NB4 (cell line): ENCODE measurements at places on chromosomes 3 and 15.

DNA sequence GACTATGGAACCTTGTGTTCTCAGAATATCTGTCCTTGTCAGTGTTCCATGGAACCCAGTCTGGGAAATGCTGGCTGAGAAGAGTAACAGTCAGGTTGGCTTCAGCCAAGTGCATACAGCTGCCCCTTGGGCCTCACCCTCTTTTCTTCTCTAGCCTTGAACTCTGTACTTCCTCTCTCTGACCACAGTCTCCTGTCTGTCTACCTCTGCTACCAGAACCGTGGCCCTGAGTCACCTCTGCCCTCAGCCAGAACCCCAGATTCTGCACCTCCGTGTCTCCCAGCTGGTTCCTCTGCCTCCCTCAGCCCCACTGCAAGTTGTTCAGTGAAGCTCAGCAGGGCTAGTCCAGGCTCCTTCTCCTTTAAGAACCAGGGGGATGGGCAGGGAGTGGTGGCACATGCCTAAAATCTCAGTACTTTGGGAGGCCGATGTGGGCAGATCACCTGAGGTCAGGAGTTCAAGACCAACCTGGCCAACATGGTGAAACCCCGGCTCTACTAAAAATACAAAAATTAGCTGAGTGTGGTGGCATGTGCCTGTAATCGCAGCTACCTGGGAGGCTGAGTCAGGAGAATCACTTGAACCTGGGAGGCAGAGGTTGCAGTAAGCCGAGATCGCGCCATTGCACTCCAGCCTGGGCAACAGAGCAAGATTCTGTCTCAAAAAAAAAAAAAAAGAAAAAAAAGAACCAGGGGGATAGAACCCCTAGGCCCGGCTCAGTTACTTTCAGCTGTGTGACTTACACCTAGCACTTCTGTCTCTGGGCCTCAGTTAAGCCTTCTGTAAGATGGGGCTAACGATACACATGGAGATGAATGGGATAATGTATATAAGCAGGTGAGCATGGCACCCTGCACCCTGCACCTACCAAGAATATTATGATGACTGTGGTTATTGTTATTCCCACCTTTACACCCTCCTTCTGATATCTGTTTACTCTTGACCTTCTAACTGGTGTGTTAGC is 24.3 kb upstream of the TATDN2 start:
- DNase-seq: peak; percentile 62

DNA sequence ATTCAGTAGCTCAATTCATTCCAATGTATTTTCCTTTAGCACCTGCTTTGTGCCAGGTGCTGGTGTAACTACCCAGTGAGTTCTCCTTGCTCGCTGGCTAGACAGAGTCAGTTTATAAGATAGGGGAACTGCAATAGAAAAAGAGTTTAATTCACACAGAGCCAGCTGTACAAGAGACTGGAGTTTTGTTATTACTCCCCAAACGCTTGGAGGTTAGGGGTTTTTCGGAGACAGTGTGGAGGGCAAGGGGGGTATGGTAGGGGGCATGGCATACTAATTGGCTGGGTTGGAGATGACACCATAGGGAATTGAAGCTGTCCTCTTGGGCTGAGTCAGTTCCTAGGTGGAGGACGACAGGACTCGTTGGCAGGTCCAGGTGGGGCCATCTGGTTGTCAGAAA is 5.4 kb upstream of the CFAP91 start:
- no peak for DNase-seq

- peak; percentile 59 for DNase-seq
Observed at GRCh38 chr15:54681584-54681983, 515.2 kb downstream of the RSL24D1 start.

DNA sequence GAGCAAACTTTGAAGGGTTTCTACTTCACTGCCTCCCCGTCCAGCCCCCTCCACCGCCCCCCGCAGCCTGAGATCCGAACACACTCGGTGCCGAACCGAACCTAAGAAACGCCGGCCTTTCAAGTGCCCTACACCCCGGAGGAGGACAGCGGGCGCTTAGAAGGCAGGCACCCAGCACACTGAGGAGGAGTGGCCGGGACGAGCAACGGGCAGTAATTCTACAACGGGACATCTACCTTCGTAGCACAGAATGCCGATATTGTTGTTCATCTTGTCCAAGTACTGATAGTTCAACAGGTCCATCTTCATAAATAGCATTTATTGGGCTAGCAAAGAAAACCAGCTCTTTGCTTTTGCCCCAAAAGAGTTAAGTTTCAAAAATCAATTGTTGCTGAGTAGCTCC is 513 bp downstream of the VGLL4 start:
- peak; percentile 68 for DNase-seq

DNA sequence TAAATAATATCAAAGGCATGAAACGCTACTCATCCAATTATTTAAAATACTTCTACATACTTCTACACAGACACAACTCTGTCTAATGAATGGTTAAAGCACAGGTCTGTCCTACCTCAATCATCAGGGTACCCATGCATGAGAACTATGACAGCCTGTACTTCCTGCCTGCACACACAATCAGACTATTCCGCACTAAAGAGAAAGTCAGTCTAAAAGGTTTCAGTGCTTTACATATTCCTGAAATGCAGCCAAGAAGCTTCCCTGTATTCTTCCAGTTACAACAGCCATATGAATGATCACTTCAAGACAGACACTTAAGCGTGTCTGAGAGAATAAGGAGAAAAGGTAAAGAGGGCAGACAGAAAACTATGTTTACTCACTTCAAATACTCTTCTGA is 58.8 kb downstream of the TUBGCP4 start:
- no peak for DNase-seq

- DNase-seq: no peak
Observed at GRCh38 chr3:8561370-8561769, 59.7 kb downstream of the LMCD1 start.

DNA sequence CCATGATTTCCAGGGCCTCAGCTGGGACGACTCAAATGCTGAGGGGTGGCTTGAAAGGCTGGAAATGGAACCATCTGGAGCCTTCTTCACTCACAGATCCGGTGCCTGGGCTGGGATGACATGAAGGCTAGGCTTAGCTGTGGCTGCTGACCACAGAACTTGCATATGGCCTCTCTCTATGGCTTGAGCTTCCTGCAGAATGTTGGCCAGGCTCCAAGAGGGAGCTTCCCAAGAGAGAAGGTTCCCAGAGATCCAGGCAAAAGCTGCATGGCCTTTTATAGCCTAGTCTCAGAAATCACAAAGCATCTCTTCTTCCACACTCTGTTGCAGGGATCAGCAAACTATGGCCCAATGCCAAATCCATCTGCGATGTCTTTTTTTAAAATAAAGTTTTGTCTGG is 44.8 kb downstream of the GATM start:
- no peak for DNase-seq

DNA sequence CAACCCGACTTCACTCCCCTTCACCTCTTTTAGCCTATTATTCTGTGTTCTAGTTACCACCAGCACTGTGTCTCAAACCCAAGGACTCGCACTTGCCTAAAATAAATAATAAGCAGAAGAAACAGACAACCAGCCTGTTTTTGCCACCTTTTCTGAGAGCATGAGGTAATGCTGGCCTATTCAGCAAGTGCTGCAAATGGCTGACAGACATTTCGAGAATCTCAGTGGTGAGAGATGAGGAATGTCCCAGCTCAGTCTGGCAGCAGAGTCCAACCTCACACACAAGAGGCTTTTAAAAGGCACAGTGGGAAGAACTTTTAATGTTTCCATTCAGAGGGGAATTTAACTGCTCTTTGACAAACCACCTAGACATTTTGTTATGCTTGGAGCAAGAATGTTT is 143.3 kb upstream of the GMNC start:
- no peak for DNase-seq

- DNase-seq: no peak
Observed at GRCh38 chr3:122986693-122987179, 40.8 kb downstream of the SEMA5B start.

DNA sequence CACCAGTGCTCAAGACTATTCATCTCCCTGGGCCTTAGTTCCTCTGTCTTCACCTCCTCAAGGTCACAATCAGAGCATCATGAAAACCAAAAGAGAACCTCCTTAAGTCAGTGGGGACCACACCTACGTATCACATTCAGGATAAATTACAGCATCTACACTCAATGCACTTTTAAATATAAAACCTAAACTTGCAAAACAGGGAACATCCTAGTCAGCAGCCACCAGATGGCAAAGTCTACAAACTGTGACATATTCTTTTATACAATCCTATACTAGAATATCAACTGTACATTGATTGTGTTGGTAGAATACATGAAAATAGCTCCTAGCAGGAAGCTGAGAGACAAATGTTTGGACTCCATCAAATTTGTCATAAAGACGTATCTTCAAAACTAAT is 7.9 kb downstream of the KIF9 start:
- no peak for DNase-seq

- no peak for DNase-seq
Observed at GRCh38 chr15:68637767-68638404, 59.1 kb downstream of the CORO2B start.

DNA sequence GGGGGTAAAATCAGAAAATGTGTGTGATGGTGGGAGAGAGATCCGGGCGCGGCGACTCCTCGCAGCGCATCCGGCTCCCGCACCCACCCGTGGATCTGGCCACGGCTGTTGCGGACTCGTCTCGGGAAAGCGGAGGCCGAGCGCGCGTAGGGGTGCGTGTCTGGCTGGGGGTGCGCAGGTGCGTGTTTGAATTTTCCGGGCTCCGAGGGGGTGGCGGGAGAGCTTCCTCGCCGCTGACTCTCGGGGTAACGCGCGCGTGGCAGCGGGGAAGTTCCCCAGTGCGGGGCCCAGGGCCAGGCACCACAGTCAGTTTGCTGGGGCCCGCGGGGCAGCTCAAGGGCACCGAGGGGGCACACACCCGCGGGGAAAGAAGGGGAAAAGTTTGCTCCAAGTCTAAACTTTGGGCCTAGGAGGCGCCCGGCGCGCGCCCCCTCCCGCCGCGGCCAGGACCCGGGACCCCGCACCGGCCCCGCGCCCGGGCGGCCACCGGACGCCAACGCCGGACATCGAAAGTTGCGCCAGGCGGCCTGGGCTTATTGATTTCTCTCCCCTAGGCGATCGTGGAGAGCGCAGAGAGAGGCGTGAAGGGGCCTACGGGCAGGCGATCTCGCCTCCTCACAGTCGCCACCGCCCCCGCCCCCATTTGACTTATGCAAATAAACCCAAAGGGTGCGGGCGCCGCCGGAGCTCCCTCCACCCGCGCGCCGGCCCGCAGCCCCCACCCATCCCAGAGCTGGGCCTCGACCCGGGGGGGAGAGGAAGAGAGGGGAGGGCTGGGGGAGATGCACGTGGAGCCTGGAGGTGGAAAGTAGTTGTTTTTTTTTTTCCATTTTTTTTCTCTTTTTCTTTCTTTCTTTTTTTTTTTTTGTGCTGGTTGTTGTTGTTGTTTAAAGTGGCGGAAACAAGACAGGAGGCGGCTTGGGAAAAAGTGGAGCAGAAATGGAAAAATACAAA is 639 bp downstream of the FOXP1 start:
- peak; percentile 92 for DNase-seq

DNA sequence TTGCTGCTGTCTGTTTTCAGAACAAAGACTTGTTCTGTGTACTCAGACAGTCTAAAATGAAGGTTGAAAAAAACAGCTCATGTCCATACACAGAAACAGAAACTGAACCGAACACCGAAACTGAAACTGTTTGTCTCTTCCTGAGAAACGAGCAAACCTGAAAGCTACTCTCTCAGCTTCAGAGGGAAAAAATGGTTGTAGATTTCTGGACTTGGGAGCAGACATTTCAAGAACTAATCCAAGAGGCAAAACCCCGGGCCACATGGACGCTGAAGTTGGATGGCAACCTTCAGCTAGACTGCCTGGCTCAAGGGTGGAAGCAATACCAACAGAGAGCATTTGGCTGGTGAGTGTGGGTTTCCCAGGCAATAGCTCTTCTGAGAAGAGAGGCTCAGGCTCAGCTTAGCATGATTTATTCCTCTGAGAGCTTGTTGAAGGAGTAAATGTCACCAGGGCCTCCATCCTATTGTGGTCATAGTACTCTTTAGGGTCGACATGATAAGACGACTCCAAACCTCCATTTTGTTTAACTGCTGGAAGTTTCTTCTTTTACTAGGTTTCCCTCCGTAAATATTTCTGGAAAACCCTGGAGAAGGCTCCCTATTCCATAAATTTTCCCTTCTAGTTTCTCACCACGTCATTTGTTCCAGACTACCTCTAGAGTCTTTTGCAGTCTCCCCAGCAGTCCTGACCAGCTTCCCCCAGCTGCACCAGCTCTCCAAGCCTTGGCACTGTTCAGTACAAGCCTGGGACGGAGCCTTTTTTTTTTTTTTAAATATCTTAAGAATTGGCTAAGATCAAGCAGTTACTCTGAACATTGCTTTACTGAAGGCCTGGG is at the start of gene RTP4:
TSS of gene RTP4 (plus strand) at position 135 of the 838 bp plus-strand sequence. CDS start at position 192, 57 bp downstream.
- DNase-seq: peak; percentile 2

- no peak for DNase-seq
Observed at GRCh38 chr3:39753391-39753790, 56.0 kb upstream of the MYRIP start.

GRCh38 chr15:40092256-40092978 is 16.3 kb downstream of the BMF start:
- DNase-seq: no peak

- DNase-seq: no peak
Observed at GRCh38 chr15:46696281-46696680, 1021.0 kb upstream of the SEMA6D start.

DNA sequence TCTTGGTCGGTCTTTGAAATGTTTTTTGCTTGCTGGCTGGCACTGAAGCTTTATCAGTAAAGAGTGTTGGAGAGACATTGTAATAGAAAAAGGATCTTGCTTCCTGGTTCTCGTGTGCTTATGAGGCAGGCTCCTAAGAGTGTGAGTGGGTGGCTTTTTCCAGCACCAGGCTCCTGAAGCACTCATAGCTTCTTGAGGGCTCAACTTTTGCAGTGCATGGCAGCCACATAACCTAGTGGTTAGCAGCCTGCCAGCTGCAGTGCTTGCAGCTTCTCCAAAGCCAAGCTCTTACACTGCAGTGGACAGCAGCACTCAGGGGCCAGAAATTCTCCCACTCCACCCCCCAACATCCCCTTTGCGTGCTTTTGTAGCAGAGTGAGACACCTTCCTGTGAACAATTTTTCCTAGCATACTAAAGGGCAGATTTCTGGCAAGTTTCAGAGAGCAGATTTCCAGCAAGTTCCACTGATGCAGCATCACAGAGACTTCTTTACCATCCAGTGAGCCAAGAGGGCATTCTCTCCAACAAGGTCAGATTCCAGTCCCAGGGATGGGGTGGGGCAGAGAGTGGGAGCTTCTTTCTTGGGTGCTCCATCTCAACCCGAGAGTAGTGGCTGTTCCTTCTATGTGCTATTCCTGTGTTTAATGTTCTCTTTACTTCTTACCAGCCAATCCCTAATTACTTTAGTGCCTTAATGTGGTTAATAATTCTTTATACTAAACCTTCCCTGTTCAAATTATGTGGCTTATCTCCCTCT is 15.8 kb upstream of the ARHGEF26 start:
- no peak for DNase-seq

DNA sequence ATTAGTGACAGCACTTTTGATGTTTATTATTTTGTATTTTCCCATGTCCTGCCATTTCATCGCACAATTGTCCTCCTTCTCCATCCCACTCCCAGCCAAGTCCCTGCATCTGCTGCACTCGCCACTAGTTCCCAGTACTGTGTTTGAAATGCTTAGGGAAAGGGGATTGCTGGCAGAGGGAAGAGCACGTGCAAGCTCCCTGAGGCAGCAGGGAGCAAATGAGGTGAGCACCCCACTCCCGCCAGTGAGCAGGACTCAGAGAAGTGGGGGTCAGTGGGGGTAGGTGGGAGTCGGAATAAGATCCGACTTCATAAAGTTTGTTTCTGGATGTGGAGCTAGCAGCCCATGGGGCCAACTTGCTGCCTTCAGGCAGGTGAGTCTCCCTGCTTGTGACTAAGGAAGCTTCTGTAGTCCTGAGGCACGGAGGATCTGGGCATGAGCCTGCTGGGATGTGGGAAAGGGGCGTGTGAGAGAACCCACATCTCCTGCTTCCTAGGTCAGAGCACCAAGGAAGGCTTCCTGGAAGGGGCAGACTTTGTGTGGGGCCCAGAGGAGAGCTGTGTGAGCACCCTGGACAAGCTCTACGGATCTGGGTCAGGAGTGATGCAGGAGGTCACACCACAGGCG is 99.7 kb upstream of the TLE3 start:
- DNase-seq: no peak
